Uterus (tissue), 4 donors: ENCODE measurements at places on chromosomes 12 and 14. TPM values are rescaled to one million over a fixed set of nuclear protein-coding genes. Genes with fewer than 3 reads are reported as not detected.

GRCh38 chr14:80152763-80153162 lies 58.5 kb downstream of the DIO2 start:
- no peak for DNase-seq

DNA sequence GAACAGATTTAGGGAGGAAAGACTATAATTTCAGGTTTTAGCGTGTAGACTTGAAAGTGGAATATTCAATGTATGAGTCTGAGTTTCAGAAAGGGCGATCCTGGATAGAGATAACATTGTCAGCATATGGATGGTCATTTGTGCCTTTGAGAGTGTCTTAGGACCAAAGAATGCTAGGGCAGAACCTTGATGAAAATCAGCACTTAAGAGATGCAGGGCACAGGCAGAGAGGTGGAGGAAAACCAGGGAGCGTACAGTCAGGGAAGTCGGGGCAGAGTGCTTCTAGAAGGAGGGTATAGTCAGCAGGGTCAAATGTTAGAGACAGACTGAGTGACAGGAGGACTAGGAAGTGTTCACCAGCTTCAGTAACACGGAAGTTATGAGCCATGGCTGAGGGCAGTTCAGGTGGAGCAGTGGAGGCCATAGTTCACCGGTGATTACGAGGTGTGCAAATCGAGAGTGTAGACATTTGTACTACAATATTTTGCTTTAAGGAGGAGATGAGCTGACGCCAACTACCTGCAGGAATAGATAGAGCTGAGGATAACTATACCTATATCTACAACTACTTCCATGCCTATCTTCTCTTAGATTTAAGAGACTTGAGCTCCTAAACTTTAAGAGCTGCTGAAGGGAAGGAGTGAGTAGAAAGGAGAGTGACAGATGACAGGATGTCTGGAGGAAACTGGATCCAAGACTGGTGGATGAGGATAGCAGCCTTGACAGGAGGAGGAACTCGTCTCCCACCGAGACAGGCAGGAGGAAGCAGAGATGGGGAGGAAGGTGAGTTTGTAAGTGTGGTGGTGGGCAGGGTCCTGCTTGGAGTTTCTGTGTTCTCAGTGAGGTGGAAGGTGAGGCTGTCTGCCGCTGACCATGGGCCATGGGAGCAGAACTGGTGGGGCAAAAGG lies 6.5 kb downstream of the CBLN3 start:
- no peak for DNase-seq

DNA sequence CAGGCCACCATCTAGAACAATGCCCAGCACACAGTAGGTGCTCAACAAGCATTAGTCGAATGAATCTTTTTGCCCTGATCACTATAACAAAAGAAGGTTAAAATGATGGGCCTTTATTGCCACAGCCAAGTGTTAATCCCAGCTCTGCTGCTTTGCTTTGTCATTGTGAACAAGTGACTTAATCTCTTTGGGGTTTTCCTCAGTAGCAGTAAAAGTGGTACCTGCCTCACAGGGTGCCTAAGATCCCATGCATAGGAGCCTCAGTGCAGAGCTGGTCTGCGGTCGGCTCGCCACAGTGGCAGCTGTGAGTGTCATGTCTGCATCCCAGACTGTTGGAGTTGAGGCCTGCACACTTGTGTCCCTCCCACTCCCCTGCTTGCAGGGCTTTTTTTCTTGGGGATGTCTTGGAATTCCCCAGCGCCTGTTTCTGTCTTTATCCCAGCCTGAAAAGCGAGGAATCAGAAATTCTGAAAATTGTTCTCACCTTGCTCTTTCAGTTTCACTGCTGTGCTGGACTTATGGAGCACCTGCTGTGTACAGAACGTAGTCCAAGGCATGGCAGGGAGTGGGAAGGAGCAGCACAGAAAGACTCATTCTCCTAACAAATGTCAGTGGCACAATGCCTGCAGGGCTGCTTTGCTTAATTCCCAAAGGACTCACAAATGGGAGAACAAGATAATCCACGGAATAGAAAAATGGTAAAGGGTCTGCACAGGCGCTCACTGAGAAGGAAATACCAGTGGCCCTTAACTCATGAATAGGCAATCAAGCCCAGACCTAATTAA lies 90.8 kb downstream of the EML1 start:
- DNase-seq: no peak

DNA sequence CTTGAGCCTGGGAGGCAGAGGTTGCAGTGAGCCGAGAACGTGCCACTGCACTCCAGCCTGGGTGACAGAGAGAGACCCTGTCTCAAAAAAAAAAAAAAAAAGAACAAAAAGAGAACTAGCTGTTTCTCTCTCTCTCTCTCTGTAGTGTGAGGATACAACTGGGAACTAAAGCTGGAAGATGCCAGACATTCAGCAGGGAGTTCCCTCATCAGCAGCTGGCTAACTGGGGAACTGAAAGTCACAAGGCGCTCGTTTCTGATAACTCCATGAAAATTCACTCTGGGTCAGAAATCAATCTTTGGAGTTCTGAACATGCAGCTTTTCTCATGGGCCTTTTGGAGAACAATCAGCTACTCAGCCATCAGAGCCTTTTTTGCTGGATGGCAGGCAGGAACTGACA lies 43.5 kb upstream of the MAP1LC3B2 start:
- no peak for DNase-seq

- no peak for DNase-seq
These were observed 82.7 kb downstream of the ADCK1 start for GRCh38 chr14:77882636-77883035.

DNA sequence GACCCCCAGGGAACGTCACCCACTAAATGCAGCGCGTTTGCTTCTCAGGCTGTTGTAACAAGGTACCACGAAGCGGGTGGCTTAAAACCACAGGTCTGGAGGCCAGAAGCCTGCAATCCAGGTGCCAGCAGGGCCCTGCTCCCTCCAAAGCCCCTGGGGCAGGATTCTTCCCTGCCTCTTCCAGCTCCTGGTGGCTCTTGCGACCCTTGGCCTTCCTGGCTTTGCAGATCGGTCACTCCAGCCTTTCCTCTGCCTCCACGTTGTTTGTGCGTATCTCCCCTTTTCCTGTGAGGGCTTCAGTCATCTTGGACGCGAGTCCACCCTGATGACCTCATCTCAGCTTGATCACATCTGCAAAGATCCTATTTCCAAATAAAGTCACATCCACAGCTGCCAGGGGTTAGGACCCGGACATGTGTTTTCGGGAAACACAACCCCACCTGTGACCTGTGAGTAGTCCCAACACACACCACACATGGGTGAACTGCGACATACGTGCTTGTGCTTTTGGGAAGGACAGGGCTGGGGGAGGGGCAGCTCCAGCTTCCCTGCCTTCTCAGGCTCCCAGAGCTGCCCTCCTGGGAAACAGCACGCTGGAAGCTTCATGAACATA lies 114.5 kb upstream of the NCOR2 start:
- DNase-seq: peak; percentile 79

GRCh38 chr14:58638231-58639197 lies 752 bp downstream of the DACT1 start:
- DNase-seq: peak; percentile 25

DNA sequence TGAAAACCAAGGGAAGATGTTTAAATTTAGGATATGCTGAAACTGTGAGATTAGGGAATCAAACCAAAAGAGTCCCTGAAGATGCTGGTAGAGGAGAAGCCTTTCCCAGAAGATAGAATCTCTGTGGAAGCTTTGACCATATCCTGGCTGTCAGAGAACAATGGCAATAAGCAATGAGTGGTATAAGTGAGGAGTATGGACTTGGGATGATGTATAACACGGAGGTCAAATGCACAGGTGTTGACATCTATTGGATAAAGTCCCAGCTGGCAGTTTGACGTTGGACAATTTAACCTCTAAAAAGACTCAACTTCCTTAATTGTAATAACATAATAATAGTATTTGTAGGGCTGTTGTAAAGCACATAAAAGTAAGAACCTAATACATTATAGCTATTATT lies 30.1 kb upstream of the CLEC14A start:
- no peak for DNase-seq

DNA sequence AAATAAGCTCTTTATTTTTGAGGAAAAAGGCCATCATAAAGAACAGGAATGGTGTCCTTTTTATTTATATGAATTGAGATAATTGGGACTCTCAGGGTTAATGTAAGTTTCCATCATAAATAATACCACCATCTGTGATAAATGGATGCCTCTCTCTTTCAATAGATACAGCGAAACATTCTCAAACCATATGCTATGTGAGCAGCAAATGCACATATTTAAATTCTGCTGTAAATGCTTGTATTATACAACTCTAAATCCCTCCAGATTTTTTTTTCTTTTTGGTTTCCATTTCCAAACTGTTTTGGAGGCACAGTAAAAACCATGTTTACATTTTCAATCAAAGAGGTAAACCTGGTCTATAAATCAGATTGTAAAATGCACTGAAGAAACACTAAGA lies 132.3 kb downstream of the TMEM132C start:
- no peak for DNase-seq

DNA sequence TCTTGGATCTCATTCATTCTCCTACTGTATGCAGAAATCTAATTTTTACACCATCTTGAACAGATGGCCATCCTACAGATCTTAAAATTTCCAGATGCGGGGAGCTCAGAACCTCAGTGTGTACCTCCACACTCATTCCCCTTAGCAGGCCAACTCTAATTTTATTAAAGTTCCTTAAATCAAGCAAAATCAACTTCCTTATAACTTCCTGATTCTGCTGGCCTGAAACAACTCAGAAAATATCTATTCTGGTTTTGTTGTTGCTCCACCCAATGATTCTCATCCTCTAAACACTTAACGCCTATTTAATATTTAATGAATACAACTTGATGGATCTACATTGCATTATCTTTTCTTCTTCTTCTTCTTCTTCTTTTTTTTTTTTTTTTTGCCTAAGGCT lies 3.1 kb downstream of the EMP1 start:
- no peak for DNase-seq

GRCh38 chr12:278046-278445 lies 15.4 kb upstream of the SLC6A13 start:
- no peak for DNase-seq

DNA sequence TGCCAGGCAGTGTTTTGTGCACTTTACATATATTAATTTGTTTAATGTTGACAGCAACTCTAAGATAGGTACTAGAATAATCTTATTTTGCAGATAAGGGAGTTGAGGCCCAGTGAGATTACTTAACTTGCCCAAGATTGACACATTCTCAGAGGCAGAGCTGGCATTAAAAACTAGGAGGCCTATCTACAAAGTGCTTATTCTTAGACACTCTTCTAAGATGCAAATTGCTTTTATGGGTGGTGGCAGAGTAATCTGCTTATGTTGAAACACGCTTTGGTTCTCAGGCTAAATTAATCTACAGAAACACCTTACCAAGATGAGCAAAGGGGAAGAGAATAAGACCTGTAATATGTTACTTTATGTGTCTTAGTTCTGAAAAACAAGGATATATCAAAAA lies 7.2 kb downstream of the MGP start:
- DNase-seq: no peak

DNA sequence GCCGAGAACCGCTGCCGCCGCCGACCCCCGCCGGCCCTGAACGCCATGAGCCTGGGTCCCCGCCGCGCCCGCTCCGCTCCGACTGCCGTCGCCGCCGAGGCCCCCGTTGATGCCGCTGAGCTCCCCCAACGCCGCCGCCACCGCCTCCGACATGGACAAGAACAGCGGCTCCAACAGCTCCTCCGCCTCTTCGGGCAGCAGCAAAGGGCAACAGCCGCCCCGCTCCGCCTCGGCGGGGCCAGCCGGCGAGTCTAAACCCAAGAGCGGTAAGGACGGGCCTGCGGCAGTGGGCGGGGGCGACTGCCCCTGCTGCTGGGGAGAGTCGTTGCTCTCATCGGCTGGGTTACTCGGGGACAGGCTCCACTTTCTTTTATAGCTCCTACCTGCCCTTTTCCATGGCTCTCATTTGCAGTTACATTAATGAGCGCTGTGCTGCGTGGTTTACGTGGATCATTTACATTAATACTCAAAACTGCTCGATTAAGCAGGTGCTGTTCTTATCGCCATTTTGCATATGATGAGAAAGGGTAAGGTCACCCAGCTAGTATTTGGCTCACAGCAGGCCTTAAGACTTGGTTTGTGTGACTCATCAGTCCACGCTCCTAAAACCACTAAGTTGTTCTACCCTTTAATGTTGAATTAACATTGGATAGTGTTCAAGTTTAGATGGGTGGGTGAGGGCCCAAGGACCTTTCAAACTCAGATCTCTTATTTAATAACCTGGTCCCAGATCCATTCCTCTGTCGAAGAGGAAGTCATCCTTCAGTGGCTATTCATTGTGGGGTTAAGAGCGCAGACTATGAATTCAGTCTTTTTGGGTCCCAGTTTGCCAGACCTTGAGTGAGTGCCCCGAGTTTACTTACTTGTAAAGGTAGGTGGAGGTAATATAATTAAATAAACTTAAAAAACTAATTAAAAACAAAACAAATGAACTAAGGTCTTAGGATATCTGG lies 823 bp downstream of the RNF10 start:
- peak; percentile 28 for DNase-seq

DNA sequence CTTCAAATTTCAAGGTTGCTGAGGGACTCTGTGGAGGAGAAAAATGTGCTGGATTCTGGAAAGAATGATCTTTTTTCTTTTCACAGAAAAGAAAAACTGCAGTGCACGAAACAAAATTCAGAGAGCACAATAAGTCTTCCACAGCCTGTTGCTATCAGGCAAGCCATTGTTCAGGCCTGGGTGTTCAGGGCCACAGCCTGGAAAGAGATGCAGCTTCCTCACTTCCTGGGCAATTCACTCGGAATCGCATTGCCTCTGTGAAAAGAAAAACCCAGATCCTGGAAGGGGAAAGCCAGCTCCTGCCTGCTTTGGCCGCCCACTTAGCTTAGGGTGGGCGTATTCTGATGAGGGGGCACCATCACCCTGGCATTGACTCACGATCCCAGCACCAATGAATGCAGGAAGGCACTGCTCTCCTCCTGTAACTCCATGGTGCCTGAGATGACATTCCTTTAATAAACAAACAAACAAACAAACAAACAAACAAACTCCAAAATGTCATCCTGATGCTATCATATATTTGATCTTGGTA lies 863.9 kb downstream of the BCL11B start:
- DNase-seq: no peak

DNA sequence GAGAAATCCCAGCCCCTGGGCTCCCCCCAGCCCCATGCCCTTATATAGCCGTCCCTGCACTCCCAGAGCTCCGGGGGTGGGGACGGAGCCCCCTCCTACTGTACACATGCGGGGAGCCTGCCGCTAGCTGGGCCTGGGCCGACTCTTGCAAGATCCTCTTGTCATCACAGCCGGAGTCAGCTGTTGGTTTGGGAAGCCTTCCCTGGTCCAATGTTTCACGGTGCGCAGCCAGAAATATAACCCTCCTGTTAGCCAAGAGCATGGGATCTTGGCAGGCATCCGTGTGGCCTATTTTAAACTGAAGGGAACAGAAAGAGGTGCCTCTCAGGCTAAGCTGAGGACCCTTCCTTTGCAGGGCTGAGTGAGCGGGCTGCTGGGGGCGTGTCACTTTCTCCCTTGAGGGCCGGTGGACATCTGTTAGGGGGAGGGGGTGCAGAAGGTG lies 175.3 kb downstream of the TSPAN9 start:
- DNase-seq: peak; percentile 93

- no peak for DNase-seq
These were observed 44.2 kb upstream of the FOXN3 start for GRCh38 chr14:89461256-89461655.

GRCh38 chr12:11859705-11860425 lies 210.4 kb downstream of the ETV6 start:
- no peak for DNase-seq

- no peak for DNase-seq
These were observed 188.9 kb downstream of the ADAMTS20 start for GRCh38 chr12:43362910-43363694.

GRCh38 chr12:24937553-24938244 lies 11.2 kb downstream of the BCAT1 start:
- DNase-seq: no peak

ADAMTS20 gene
- total RNA-seq: not detected

KRT72 gene
- not detected for total RNA-seq

ELK3 gene
- total RNA-seq: 50.5 TPM

RDH12 gene
- total RNA-seq: not detected

EXOC3L4 gene
- total RNA-seq: 0.41 TPM

APOF gene
- total RNA-seq: not detected

TROAP gene
- 1.8 TPM for total RNA-seq
